Activated T-helper 1 cell treated with anti-CD3 and anti-CD28 coated beads, Interleukin-12 subunit alpha, Interleukin-12 subunit beta, Interleukin-2, Interleukin-4 antibody, amounts not matched to agents 30 ng/mL and 10 ng/mL and 1 ng/mL, durations not matched to agents 14 hours and 24 hours and 36 hours (primary cell): ENCODE measurements at places on chromosomes 16 and 17.

DNA sequence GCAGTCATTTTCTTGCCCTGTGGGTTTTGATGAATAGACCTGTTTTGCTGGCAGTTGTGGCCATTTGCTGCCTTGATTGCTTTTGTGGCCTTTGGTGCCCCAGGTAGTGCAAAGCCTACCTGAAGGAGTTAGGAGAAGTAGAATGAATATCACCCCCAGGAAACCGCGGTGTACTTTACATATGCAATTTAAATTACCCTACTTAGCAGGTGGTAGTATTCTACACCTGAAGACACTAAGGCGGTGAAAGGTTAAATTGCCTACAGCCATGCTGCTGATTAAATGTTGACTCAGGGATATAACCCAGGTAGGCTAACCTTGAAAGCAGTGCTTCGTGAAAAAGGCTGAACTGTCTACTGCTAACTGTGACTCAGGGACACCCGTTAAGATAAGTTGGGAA lies 27.2 kb upstream of the WWOX start:
- DNase-seq, result no peak

- no peak for DNase-seq
These were observed 260.7 kb upstream of the FOXF1 start for GRCh38 chr16:86249631-86250030.

DNA sequence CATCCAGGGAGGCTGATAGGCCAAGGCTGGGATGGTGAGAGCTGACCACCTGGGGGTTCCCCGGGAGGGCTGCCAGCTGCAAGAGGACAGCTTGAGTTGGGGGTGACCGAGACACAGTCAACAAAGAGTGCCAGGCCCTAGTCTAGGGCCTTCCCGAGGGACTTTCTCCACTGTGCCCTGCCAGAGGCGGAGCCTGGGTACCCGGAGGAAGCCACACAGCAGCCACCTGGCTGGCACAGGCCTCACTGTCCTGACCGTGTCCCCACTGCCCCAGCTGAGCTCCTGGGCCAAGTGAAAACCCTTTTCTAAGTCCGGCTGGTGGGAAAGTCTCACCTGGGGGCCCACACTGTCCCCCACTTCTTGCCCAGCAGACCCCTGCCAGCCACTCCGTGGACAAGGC lies 71.9 kb upstream of the GSE1 start:
- no peak for DNase-seq

- DNase-seq, result no peak
These were observed 2.5 kb upstream of the ZNF423 start for GRCh38 chr16:49858200-49859124.

DNA sequence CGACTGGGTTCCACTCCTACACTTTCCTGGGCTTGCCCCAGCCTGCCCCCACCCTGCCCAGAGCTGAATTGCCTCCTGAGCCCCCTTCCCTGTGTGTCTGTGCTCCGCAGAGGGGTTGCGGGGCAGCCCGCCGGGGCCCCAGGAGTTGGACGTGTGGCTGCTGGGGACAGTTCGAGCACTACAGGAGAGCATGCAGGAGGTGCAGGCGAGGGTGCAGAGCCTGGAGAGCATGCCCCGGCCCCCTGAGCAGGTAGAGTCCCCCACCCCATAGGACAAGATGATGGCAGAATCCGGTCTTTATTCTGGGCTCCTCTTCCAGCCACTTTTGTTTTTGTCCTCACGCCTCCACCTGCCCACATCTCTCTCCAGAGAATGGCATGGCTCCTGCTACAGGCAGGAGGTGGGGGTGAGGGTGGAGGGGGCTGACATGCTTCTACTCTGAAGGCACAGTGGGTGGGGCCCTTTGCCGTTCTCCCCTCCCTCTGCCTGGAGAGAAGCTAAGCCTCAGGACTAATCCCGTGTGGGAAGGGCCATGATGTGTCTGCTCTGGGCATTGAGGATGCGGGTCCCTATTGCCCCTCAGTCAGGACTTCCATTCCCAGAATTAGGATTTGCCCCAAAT lies 3.5 kb downstream of the ACBD4 start:
- DNase-seq, result no peak
